ENCODE measurements at places on chromosomes 6 and 20.

DNA sequence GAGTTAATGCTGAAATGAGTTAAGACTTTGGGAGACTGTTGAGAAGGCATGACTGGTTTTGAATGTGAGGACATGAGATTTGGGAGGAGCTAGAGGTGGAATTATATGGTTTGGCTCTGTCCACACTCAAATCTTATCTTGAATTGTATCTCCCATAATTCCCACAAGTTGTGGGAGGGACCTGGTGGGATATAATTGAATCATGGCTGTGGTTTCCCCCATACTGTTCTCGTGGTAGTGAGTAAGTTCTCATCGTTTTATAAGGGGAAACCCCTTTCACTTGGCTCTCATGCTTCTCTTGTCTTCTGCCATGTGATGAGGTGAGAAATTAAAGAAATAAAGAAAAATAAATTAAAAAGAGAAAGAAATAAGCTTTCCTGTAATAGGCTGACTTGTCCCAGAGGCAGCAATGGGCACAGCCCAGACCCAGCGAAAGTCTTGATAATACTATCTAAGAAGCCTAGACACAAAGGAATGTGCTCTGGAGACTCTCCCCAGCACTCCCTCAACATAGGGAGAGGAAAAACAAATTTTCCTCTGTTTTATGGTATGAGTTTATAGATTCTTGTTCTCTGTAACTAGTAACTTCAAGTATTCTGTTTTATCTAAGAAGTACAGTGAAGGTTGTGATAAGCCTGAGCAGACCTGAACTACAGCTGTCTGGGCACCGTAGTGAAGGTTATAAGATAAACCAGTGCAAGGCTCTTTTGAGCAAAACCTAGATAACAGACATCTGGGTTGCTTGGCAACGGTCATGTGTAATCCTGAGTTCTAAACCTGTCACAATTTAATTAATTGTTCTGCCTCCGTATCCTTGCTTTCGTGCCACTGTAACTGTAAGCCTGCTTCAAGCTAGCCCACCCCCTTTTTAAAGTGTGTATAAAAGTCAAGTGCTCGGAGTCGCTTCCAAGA lies 88.9 kb upstream of the ECI2 start:
- no peak for DNase-seq

- no peak for DNase-seq
Measured at GRCh38 chr6:80144753-80145315, 38.4 kb downstream of the BCKDHB start.

- DNase-seq, result no peak
Measured at GRCh38 chr20:6115221-6115895, 7.5 kb downstream of the FERMT1 start.

DNA sequence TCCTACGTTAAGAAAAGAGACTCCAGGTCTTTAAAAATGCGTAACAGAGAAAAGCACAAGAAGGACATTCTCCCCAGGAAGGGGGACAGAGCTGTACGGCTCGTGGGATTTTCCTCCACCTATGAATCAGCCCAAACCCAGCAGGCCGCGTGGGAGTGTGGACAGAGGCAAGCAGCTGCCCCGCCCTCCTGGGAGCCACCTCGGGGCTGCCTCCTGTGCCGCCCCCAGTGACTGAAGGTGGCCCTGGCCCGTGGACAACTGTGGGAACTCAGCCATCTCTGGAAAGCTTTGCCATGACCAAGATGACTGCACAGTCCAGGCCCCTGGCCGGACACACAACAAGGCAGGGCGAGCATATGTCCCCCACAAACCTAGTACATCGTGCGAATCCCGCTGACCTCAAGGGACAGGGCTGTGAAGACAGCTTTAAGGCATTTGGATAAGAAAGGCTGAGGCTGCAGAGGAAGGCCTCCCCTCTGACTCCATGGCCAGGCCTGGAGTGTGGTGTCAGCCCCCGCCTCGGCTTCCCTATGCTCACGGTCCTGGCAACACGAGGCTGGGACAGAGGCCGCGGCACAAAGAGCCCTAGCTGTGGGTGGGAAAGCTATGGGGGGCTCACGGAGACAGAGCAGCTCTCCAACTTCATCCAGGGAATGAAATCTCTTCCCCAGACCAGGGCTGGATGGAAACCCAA lies 26.9 kb downstream of the PXDC1 start:
- DNase-seq, result no peak

DNA sequence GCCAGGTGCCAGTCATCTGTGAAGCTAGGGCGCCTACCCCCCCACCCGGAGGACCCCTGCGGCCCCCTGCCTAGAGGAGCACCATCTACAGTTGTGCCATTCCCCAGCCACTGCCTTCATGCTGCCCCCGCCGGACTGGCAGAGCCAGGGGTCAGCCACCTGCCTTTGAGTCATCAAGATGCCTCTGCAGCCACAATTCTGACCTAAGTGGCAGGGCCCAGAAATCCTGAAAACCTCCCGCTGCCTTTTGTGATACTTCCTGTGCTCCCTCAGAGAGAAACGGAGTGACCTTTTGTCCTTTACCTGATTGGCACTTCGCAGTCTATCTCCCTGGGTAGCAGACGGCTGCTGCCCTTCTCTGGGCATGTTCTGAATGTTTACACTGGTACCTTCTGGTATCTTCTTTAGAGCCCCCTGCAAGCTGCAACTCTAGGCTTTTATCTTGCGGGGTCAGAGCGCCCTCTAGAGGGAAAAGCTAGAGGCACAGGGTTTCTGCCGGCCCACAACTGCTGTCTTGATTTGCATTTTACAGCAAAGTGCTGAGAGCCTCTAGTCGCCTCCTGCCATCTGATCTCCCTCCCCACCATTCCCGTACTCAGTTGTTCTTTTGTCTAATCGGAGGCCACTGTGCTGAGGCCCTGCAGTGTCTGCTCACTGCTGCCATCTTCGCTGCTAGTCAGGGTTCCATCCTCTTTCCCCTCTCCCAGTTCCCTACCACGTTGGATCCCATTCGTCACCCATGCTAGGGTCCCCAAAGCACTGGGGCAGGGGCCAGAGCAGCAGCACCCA lies 26.9 kb downstream of the SPATA2 start:
- DNase-seq, result peak; percentile 13
